Left colon (tissue), 2 donors: ENCODE measurements at places on chromosomes 1 and 21.

- DNase-seq, result no peak
These were observed 2.1 kb downstream of the TAF12 start for GRCh38 chr1:28640766-28641165.

- DNase-seq, result no peak
These were observed 19.5 kb downstream of the ST7L start for GRCh38 chr1:112599477-112599876.

DNA sequence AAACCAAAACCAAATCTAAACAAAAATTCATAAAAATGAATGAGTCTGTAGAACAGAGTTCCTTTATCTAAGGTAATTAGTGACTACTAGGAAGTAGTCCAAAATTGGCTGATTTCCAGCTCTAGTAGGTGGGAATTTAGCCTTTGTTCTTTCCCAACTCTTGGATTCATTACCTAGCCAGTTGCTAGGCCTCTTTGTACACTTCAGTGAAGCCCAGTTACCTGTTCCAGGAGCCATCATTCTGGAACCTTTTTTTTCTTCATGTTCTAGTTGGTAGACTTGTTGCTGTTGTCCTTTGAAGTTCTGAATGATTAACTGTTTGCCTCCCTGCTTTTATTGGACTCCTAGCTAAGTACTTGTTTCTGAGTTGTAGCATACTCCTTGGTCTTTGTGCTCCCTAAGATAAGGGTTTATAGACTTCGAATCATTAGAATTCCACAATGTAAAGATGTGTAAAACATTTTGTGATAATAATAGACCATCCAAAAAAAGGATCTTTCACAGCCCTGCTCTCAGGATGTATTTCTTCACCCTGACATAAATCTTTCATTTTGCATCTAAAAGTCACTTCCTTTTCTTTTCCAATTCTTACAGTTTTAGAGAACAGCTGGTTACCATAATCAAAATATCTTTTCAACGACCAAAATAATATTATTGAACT, 9.8 kb downstream of the PLA2G4A start:
- no peak for DNase-seq

- no peak for DNase-seq
These were observed 37.6 kb downstream of the PUM1 start for GRCh38 chr1:31027693-31028526.
